ENCODE measurements at places on chromosomes 16 and 17. TPM values are rescaled to one million over a fixed set of nuclear protein-coding genes. Genes with fewer than 3 reads are reported as not detected.

ATP2A1 gene
- total RNA-seq = 2.4 TPM

GCGR gene
- not detected for total RNA-seq

TMIGD1 gene
- total RNA-seq = not detected

CSH1 gene
- not detected for total RNA-seq

GALK1 gene
- 54.7 TPM for total RNA-seq

PRR29 gene
- total RNA-seq = 0.47 TPM

TBC1D3K gene
- not detected for total RNA-seq

- H3K4me3 ChIP-seq = peak overlapping the region; percentile 93
- DNase-seq = peak; percentile 85
- H3K27ac ChIP-seq = peak overlapping the region; percentile 94
- H3K36me3 ChIP-seq = peaks cover 45% of the 10 kb centered on the region
- peaks cover 60% of the 10 kb centered on the region for H3K4me1 ChIP-seq
Measured at GRCh38 chr16:29745121-29745852, 503 bp downstream of the C16orf54 start.

- no peaks in the 10 kb centered on the region for H3K27me3 ChIP-seq
- DNase-seq = no peak
- peak overlapping the region; percentile 58 for H3K27ac ChIP-seq
- H3K4me3 ChIP-seq = no peak overlapping the region
- peaks cover 54% of the 10 kb centered on the region for H3K36me3 ChIP-seq
- peaks cover 22% of the 10 kb centered on the region for H3K4me1 ChIP-seq
Measured at GRCh38 chr16:50310308-50311133, 44.2 kb downstream of the ADCY7 start.

- H3K36me3 ChIP-seq = peaks cover 45% of the 10 kb centered on the region
- H3K4me1 ChIP-seq = peaks cover 9% of the 10 kb centered on the region
- no peaks in the 10 kb centered on the region for H3K27me3 ChIP-seq
Measured at GRCh38 chr17:5561736-5562571, 22.4 kb downstream of the NLRP1 start.

GRCh38 chr17:12922120-12922519 is 95.7 kb downstream of the ELAC2 start:
- H3K4me1 ChIP-seq = no peaks in the 10 kb centered on the region
- no peak overlapping the region for H3K4me3 ChIP-seq

DNA sequence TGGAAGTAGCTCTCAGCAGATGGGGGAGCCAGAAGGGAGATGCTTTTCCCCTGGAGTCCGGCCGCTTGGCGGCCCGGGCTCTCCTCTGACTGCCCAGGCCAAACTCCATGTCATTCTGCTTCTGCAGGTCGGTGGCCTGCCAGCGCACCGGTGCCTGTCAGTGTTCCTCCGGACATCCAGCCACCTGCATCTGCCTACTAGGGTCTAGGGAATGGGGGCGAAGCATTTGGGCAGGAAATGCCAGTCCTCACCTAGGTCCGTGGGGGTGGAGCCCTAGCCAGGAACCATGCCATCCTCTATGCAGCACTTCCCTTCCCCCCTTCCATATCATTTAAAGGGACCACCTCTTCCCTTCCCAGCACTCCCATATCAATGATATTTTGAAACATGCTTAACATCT is 34.2 kb downstream of the GJC1 start:
- no peaks in the 10 kb centered on the region for H3K36me3 ChIP-seq
- no peak for DNase-seq
- no peak overlapping the region for H3K4me3 ChIP-seq
- H3K27me3 ChIP-seq = peaks cover 3% of the 10 kb centered on the region

GRCh38 chr17:64393000-64393402 is 2.3 kb upstream of the PECAM1 start:
- H3K4me3 ChIP-seq = peak overlapping the region; percentile 45
- no peaks in the 10 kb centered on the region for H3K27me3 ChIP-seq
- H3K36me3 ChIP-seq = peaks cover 3% of the 10 kb centered on the region
- DNase-seq = no peak
- H3K4me1 ChIP-seq = peaks cover 35% of the 10 kb centered on the region

GRCh38 chr17:81428948-81429774 is 33.9 kb downstream of the BAHCC1 start:
- H3K27me3 ChIP-seq = peaks cover 15% of the 10 kb centered on the region
- H3K4me3 ChIP-seq = no peak overlapping the region
- DNase-seq = no peak
- H3K36me3 ChIP-seq = no peaks in the 10 kb centered on the region
- H3K4me1 ChIP-seq = no peaks in the 10 kb centered on the region

GRCh38 chr17:57327176-57327970 is 71.0 kb downstream of the MSI2 start:
- H3K27me3 ChIP-seq = no peaks in the 10 kb centered on the region
- H3K4me1 ChIP-seq = peaks cover 43% of the 10 kb centered on the region
- no peak for DNase-seq

DNA sequence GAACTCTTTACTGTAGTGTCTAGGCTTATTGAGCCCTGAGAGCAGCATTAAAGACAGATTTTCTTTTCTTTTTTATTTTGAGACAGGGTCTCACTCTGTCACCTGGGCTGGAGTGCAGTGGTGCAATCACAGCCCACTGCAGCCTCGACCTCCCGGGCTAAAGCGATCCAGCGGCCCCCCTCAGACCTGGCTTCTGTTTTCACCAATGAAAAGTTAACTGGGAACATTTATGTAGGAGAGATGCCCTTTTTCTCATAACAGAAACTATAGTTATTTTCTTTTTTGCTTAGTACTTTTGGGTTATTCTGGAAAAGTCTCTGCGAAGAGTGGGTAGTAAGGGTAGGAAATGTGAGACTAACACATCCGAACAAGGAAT is 1.5 kb downstream of the MAP1LC3B start:
- no peak for DNase-seq
- H3K27me3 ChIP-seq = no peaks in the 10 kb centered on the region
- H3K27ac ChIP-seq = peak overlapping the region; percentile 90
- H3K36me3 ChIP-seq = peaks cover 12% of the 10 kb centered on the region
- H3K4me3 ChIP-seq = peak overlapping the region; percentile 89

All from activated CD4-positive, alpha-beta T cell treated with anti-CD3 and anti-CD28 coated beads, Interleukin-2, amount 10 ng/mL, durations not matched to agents 24 days and 14 days (primary cell).